ENCODE measurements at places on chromosomes 1 and 21. TPM values are rescaled to one million over a fixed set of nuclear protein-coding genes. Genes with fewer than 3 reads are reported as not detected.

DNA sequence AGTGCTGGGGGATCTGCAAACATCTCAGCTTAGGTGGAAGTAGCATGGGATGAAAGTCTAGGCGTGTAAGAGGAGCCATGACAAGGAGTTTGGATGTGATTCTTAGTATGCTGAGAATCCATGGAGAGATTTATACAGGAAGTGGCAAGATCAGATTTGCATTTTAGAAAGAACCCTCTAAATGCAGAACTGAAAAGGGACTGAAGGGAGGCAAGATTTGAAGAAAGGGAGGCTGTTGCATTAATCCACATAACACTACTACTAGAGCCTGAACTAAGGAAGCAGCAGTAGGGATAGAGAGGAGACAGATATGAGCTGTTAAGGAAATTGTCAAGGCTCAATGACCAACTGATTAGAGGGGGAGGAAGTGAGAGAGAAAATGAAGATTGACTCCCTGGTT lies 9.8 kb downstream of the C1orf74 start:
- H3K4me1 ChIP-seq = peaks cover 44% of the 10 kb centered on the region
- peaks cover 61% of the 10 kb centered on the region for H3K36me3 ChIP-seq

DNA sequence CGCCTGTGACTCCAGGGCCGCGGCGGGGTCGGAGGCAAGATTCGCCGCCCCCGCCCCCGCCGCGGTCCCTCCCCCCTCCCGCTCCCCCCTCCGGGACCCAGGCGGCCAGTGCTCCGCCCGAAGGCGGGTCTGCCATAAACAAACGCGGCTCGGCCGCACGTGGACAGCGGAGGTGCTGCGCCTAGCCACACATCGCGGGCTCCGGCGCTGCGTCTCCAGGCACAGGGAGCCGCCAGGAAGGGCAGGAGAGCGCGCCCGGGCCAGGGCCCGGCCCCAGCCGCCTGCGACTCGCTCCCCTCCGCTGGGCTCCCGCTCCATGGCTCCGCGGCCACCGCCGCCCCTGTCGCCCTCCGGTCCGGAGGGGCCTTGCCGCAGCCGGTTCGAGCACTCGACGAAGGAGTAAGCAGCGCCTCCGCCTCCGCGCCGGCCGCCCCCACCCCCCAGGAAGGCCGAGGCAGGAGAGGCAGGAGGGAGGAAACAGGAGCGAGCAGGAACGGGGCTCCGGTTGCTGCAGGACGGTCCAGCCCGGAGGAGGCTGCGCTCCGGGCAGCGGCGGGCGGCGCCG lies at the start of gene SIM2:
TSS of gene SIM2 (plus strand) at position 135 of the 565 bp plus-strand sequence. CDS start 632 bp downstream, outside the sequence.
- peaks cover 17% of the 10 kb centered on the region for H3K4me1 ChIP-seq
- H3K4me3 ChIP-seq = peak within 1 kb of the TSS; percentile 10
- no peak for DNase-seq
- H3K27ac ChIP-seq = no peak within 1 kb of the TSS

GRCh38 chr1:29465755-29466154 lies 229.4 kb downstream of the PTPRU start:
- peaks cover 4% of the 10 kb centered on the region for H3K27me3 ChIP-seq
- no peak for DNase-seq
- H3K27ac ChIP-seq = no peak overlapping the region
- no peaks in the 10 kb centered on the region for H3K36me3 ChIP-seq

- no peaks in the 10 kb centered on the region for H3K27me3 ChIP-seq
- H3K36me3 ChIP-seq = no peaks in the 10 kb centered on the region
- no peak for DNase-seq
- no peak overlapping the region for H3K4me3 ChIP-seq
- H3K4me1 ChIP-seq = peaks cover 5% of the 10 kb centered on the region
Measured at GRCh38 chr1:206672844-206673758, 11.6 kb upstream of the MAPKAPK2 start.

- H3K4me1 ChIP-seq = peaks cover 10% of the 10 kb centered on the region
- DNase-seq = no peak
- H3K4me3 ChIP-seq = no peak overlapping the region
- H3K27ac ChIP-seq = peak overlapping the region; percentile 69
- H3K36me3 ChIP-seq = peaks cover 15% of the 10 kb centered on the region
Measured at GRCh38 chr1:186420311-186420710, 40.6 kb downstream of the PDC start.

- H3K36me3 ChIP-seq = no peaks in the 10 kb centered on the region
- peaks cover 13% of the 10 kb centered on the region for H3K4me1 ChIP-seq
- H3K27me3 ChIP-seq = peaks cover 59% of the 10 kb centered on the region
- DNase-seq = no peak
- H3K27ac ChIP-seq = no peak overlapping the region
- H3K4me3 ChIP-seq = no peak overlapping the region
Measured at GRCh38 chr1:158116311-158117167, 64.2 kb upstream of the CD1D start.

- DNase-seq = peak; percentile 70
- H3K4me3 ChIP-seq = peak overlapping the region; percentile 82
- H3K27ac ChIP-seq = peak overlapping the region; percentile 80
- peaks cover 64% of the 10 kb centered on the region for H3K4me1 ChIP-seq
Measured at GRCh38 chr1:18955441-18956192, 859 bp downstream of the IFFO2 start.

GRCh38 chr21:20302084-20302483 lies 696.1 kb upstream of the NCAM2 start:
- H3K4me3 ChIP-seq = no peak overlapping the region
- no peak overlapping the region for H3K27ac ChIP-seq
- H3K36me3 ChIP-seq = no peaks in the 10 kb centered on the region
- H3K27me3 ChIP-seq = no peaks in the 10 kb centered on the region
- H3K4me1 ChIP-seq = no peaks in the 10 kb centered on the region
- no peak for DNase-seq

DNA sequence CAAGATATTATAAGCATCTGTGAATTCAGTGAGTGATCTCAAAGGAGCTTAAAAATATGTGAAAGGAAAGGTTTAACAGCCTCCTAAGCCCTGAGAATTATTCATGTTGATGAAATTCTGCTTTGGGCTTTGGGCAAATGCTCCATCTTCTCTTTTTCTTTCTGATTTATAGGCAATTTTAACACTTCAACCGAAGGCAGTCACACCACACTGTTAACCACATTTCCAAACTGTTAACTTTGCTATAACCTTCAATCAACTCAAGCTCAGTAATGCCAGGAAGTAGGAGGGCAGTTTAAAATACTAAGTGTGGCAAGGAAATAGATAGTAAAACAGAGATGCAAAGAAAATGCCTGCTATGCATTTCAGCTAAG lies 54.4 kb upstream of the NEK7 start:
- peaks cover 24% of the 10 kb centered on the region for H3K4me1 ChIP-seq
- peak; percentile 14 for DNase-seq
- H3K27ac ChIP-seq = peak overlapping the region; percentile 79
- no peaks in the 10 kb centered on the region for H3K27me3 ChIP-seq
- H3K36me3 ChIP-seq = no peaks in the 10 kb centered on the region

DNA sequence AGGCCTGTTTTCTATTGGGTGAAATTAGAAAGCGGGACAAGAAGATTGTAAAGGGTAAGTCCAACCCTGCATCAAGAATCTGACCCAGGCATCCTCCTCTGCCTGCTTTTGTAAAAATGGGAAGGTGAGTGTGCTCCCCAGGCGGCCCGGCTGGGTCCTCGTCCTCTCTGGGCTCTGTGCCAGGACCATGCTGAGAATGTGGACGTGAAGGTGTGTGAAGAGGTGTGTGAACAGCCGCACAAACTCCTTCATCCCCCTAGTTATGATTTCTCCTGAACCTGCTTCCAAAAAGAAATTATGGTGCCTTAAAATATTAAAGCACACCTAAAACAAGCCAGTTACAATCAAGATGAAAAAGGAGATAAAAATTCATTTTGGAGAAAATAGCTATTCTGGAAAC lies 185.7 kb downstream of the IGSF21 start:
- H3K27me3 ChIP-seq = peaks cover 33% of the 10 kb centered on the region
- DNase-seq = no peak
- no peak overlapping the region for H3K4me3 ChIP-seq
- no peaks in the 10 kb centered on the region for H3K4me1 ChIP-seq
- no peak overlapping the region for H3K27ac ChIP-seq
- no peaks in the 10 kb centered on the region for H3K36me3 ChIP-seq

MFAP2 gene
- not detected for total RNA-seq

IGSF5 gene
- not detected for total RNA-seq

ECM1 gene
- total RNA-seq = 0.81 TPM

Measured in activated CD8-positive, alpha-beta T cell treated with anti-CD3 and anti-CD28 coated beads for 36 hours (primary cell).